T-cell (primary cell): ENCODE measurements at places on chromosomes 12 and 14. TPM values are rescaled to one million over a fixed set of nuclear protein-coding genes. Genes with fewer than 3 reads are reported as not detected.

DNA sequence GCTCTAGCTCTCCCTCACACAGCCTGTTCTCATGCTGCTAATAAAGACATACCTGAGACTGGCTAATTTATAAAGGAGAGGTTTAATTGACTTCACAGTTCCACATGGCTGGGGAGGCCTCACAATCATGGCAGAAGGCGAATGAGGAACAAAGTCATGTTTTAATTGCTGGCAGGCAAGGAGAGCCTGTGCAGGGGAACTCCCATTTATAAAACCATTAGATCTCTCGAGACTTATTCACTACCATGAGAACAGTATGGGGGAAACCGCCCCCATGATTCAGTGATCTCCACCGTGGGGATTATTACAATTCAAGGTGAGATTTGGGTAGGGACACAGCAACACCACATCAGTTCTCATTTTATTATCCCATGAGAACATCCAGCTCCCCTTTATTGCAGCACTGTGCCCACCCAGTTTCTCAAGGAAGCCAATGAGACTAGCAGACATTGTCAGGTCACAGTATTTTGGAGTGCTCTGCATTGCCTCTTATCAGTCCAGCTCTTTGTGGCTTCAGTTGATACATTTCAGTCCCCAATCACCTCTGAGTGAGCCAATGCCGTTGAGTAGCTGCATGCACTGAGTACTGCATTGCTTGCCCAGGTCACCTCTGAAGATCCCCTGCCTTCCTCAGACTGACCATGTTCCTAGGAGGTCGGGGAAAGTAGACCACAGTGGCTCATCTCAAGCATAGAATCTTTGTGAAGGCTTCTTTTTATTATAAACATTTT is 131.2 kb downstream of the CRADD start:
- DNase-seq: no peak

The NEUROD4 gene
- not detected for total RNA-seq

The PDZRN4 gene
- total RNA-seq: not detected

GRCh38 chr14:44701563-44702263 is 194.6 kb upstream of the FSCB start:
- no peak for DNase-seq

The SSTR1 gene
- total RNA-seq: not detected

- no peak for DNase-seq
Measured at GRCh38 chr12:56469007-56469930, 891 bp downstream of the SPRYD4 start.

DNA sequence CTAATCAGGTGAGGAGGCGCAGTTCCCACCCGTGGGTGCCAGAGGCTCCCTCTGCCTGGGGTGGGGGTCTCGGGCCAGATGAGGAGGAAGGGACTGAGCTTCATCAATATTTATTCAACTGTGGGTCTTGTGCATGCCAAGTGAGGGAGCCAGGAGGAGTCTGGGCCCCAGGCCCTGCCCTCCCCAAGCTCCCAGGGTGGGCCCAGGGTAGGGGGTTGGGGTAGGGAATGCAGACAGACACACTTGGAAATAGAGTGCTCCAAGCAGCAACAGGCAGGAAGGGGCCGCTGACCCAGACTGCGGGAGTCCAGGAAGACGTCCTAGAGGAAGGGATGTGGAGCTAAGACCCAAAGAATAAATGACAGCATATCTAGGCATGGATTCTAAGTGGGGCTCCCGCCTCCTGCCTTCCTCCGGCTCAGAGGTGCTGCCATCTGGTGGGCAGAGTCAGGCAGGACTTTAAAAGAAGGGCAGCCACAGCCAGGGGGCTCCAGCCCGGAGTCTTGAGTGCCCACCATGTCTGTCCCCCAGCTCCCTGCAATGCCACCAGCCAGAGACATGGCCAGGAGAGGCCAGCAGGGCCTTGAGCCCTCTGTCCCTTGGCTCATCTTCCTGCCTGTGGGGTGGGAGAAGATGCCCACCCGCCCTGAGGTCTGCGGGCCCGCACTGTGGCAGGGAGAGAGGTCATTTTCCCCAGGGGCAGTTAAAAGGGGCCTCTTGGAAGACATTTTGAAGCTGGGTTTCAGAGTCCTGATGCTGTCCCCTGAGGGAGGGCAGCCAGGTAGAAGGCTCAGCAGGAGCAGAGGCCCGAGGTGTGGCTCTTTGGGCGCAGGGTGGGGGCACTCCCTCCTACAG is 70.1 kb downstream of the PHETA1 start:
- DNase-seq: peak; percentile 20

DNA sequence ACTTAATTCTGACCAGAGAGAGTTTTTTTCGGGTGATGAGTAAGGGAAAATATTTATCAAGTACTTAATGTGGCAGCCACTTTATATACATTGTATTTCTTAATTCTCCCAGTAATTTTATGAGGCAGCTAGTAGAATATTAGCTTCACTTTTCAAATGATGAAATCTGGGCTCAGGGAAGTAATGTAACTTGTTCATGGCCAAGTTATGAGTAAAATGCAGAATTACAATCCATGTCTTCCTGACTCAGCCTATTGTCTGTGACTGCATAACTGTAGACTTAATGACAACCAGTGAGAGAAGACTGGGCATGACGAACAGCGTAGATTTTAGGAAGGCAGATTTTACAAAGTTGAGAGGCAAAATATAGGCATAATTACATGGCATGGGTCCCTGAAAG is 106.7 kb upstream of the MIS18BP1 start:
- DNase-seq: no peak

The PPP1R1A gene
- not detected for total RNA-seq

The EMP1 gene
- total RNA-seq: 4.3 TPM

DNA sequence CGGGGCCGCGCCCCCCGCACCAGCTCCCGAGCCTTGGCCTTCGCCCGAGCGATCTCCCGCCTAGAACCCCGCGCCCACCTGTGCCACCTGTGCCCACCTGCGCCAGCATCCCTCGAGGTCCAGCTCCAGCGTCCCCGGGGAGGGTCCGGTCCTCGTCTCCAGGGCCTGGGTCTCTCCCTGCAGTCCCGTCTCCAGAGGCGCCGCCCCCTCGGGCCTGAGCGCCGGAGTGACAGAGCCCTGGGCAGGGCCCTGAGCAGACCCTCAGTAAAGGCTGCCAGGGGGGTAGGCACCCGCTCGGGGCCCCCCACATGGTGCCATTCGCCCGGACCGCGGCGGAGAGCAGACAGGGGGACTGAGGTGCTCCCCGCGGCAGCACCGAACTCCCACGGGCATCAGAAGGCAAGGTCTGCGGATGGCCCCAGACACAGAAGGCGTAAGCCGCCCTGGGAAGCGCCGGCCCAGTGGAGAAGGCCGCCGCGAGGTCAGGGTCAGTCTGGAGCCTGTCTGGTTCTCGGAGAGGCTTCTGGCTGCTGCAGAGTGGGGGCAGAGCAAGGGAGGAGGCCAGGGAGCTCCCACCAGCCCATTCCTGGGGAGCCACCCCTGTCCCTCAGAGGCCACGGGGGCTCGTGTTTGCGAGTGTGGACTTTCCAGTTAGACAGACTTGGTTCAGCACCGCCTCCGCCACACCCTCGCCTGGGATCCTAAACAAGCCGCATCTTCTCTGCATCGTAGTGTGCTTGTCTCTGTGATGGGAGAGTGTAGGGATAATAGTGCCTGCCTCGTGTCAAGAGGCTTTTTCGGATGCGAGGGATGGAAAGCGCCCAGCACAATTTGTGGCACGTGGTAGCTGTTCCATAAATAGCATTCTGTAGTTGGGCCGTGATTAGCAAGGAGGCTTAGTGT is 1.1 kb upstream of the PPP1R13B start:
- DNase-seq: no peak

The ALX1 gene
- total RNA-seq: not detected

The NPAS3 gene
- total RNA-seq: not detected

DNA sequence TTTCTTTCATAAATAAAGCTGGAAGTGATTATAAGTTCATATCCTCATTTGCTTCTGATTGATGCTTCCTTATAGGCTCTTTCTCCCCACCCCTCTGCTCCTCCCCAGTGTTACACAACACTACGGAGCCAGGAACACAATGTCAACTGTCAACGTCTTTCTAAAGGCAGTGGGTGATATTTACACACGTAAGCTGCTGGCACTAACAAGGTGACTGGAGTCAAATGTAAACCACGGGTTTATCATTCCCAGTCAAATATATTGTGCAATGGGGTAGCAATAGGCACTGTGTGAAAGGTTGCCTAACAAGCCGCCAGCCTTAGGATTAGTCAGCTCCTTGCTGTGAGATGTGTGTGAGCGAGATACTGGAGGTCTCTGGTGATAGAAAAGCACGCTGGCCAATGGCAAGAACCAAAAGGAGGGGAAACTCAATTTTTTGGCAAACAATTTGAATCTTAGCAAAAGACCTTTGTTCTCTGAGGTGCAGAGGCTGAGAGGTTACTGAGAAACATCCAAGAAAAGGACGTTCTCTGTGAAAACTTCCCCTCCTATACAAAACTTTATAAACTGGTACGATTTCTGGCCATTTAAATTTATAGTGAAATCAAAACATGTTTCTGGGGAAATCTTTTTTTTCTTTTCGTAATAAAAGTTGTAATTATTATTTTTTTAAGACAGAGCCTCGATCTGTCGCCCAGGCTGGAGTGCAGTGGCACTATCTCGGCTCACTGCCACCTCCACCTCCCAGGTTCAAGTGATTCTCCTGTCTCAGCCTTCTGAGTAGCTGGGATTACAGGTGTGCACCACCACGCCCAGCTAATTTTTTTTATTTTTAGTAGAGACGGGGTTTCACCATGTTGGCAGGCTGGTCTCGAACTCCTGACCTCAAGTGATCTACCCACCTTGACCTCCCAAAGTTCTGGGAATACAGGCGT is 22.3 kb upstream of the HECTD1 start:
- no peak for DNase-seq

The PLBD1 gene
- total RNA-seq: 0.19 TPM

GRCh38 chr12:84719997-84720396 is 192.6 kb downstream of the SLC6A15 start:
- no peak for DNase-seq

The FAM90A1 gene
- 0.54 TPM for total RNA-seq

- no peak for DNase-seq
Measured at GRCh38 chr14:22884076-22884737, 1.2 kb downstream of the REM2 start.

The CD63 gene
- 88.2 TPM for total RNA-seq

- no peak for DNase-seq
Measured at GRCh38 chr14:34741840-34742239, 27.4 kb upstream of the CFL2 start.

DNA sequence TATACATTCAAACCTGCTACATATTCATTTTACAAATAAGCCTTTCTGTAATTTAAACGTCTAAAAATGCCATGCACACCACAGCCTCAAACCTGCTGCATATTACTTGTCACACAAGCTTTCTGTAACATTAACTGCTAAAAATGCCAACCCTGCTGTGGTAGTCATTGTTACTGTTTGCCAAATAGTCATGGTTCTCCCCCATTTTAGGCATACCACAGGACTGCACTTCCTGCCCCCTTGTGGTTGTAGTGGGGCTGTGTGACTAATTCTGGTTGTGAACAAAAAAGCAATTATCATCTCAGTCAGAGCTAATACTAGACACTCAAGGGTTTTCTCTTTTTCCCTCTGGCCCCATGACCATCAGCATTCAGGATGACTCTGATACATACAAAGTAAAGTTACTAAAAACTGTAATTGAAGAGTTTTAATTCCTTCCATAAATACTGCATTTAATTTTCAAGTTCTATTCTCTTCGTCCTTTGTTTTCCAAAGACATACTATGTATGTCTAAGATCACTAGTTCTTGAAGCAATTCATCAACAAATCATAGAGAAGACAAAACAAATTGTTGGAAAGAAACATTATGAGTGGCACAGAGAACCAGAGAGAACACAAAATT is 5.7 kb upstream of the SLC35F4 start:
- DNase-seq: no peak

DNA sequence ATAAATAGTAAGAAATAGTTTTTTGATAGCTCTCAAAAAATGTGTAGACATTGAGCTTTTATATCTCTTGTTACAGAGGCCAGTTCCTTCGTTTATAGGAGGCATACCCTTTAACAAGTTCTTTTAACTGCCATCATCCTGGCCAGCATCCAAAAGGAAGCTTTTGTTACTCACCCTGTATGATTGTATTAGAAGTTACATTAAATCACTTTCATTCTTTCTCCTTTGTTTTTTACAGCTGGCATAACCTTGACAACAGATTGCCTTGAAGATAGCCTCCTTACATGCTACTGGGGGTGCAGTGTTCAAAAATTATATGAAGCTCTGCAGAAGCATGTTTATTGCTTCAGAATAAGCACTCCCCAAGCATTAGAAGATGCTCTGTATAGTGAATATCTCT is 20.1 kb downstream of the CGRRF1 start:
- no peak for DNase-seq

DNA sequence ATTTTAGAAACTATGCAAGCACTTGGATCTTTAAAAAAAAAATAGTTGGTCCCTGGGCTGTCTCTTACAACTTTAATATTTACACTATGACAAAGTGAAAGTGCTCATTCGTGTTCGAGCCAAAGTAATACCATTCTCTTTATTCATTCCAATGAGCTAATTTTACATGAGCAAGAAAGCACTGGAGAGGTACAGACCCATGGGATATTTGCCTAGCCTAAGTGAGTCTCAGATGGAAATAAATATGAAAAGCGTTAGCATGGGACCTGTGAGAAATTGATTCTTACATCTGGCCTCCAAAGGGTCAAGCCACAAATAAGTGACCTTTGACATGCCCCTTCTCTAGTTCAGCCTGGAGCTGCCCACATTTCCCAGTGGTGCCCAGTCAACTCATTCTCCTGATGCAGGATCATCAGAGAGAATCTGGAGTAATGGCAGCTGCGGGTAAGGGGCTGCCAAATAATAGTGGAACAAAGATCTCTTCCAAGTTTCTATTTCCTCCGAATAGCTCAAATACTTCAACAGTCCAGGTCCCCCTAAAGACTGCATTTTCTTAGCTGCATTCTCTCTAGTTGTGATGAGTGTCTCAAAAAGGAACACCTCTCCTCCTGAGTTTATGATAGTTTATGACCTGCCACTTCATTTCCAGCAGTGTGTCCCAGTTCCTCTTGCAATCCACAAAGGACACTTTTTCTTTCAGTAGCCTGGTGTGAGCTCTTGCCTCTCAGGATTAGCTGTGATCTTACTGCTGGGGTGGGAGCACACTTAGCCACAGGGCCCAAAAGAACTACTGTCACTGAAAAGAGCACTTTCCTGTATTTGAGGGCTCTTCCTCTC is 208.2 kb downstream of the DAD1 start:
- no peak for DNase-seq

DNA sequence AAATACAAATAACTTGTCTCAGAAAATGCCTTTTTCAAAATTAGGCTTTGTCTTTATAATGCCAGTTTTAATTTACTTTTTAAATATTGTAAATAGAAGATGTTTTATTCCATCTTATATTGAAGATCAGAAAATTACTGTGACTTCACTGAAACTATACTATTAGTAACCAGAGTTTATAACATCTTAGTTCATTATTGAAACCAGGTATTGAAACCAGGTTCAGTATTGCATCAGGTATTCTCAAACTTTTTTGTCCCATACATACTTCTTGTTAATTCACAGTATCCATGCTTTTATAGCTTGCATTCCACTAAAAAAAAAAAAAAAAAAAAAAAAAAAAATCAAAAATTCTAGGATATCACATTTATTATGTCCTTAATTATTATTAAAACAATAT is 227.5 kb downstream of the GXYLT1 start:
- no peak for DNase-seq

- DNase-seq: no peak
Measured at GRCh38 chr14:55146425-55146824, 17.4 kb downstream of the LGALS3 start.

GRCh38 chr12:89253488-89253887 is 98.8 kb downstream of the DUSP6 start:
- DNase-seq: no peak

The SIRT4 gene
- 5.0 TPM for total RNA-seq

The SLC6A13 gene
- 0.95 TPM for total RNA-seq

The NINJ2 gene
- total RNA-seq: 1.7 TPM

The ZBTB42 gene
- 3.5 TPM for total RNA-seq
